ENCODE measurements at places on chromosomes 1 and 21.

DNA sequence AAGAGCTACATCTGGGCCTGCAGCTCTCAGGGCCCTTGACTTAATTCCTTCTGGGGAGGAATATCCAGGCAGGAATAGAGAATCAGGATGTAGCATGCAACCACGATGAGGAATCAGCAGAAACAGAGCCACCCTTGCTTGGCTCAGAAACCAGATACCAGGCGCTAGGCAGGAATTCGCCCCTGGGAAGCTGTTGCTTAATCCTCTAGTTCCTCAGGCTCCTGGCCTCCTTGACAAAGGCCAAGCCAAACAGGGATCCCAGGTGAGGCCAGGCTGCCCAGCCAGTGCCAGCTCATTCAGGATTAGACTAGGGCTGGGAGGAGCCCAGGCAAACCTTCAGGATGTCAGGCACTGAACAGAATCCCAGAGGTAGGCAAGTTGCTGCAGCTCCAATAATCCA is 48.2 kb upstream of the IRF2BP2 start:
- DNase-seq = peak; percentile 77

GRCh38 chr1:95339377-95339776 is 105.4 kb downstream of the RWDD3 start:
- no peak for DNase-seq

DNA sequence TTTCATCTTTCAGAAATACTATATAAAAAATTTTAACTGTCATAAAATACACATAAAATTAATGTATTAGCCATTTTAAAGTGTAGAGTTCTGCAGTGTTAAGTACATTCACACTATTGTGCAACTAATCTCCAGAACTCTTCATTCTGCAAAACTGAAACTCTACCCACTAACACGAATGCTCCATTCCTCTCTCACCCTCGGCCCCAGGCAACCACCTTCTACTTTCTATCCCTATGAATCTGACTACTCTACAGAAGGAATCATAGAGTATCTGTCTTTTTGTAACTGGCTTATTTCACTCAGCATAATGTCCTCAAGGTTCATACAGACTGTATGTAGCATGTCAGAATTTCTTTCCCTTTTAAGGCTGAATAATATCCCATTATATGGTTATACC is 43.4 kb downstream of the LTN1 start:
- no peak for DNase-seq

GRCh38 chr1:226408285-226409184 is 642 bp upstream of the PARP1 start:
- no peak for DNase-seq

DNA sequence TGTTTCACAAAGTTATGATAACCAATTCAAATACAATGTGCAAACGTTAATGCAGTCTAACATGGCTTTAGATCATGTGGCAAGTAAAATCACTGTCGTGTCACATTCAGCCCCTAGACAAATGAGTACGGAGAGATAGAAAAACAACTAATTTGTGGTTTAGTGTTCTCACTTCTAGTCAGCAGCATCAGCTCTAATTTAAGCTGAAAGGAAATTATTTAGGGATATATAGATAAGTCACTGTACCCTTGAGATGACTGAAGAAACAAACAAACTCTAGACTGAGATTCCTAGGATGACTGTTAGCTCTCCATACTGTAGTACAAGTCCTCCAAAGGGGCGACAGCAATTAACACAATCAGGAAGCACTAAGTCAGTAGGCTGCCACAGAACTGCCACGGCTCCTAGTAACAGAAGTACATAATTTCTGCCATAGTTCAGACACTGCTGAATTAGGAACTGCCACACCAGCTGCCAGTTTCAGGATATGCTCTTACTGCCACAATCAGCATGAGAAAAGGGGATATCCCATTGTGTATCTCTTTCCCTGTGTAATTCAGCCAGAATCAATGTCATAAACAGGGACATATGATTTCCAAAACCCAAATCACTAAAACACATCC is 150.4 kb upstream of the NEGR1 start:
- DNase-seq = no peak
